ENCODE measurements at places on chromosomes 6 and 20. TPM values are rescaled to one million over a fixed set of nuclear protein-coding genes. Genes with fewer than 3 reads are reported as not detected.

Gene CST4
- not detected for total RNA-seq

DNA sequence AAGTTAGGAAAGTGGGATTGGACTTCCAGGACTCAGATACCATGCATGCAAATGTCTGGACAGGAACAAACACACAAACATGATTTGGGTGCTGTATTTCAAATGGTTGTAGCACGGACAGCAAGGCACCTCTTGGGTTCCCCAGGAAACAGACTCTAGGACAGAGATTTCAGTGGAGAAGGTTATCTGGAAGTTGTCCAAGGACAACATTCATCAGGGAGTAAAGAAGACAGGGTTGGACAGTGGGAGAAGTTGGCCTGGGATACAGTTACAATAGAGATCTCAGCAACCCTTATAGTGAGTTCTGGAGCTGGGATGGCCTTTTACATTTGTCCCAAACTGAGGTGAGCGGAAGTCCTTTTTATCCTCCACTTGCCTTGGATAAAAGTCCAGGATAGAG lies 19.8 kb upstream of the TINAG start:
- no peak for DNase-seq

DNA sequence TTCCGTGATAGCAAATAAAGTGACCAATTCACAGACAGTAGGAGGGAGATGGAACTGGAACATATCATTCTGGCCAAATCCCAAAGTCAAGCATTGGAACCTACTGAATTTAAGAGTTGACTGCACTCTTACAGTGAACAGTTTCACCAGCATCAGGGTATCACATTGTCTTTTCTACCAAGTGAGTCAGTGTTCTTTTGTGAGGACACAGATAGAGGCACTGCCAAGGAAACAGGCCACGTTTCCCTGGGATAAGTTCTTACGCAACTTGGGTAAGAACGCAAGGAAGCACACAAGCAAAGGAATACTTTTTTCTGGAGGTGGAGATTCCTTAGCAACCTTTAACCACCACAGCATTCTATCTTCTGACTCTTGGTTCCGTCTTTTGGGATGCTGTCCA lies 28.6 kb upstream of the ENPP5 start:
- DNase-seq, result no peak

Gene OR2B6
- not detected for total RNA-seq

DNA sequence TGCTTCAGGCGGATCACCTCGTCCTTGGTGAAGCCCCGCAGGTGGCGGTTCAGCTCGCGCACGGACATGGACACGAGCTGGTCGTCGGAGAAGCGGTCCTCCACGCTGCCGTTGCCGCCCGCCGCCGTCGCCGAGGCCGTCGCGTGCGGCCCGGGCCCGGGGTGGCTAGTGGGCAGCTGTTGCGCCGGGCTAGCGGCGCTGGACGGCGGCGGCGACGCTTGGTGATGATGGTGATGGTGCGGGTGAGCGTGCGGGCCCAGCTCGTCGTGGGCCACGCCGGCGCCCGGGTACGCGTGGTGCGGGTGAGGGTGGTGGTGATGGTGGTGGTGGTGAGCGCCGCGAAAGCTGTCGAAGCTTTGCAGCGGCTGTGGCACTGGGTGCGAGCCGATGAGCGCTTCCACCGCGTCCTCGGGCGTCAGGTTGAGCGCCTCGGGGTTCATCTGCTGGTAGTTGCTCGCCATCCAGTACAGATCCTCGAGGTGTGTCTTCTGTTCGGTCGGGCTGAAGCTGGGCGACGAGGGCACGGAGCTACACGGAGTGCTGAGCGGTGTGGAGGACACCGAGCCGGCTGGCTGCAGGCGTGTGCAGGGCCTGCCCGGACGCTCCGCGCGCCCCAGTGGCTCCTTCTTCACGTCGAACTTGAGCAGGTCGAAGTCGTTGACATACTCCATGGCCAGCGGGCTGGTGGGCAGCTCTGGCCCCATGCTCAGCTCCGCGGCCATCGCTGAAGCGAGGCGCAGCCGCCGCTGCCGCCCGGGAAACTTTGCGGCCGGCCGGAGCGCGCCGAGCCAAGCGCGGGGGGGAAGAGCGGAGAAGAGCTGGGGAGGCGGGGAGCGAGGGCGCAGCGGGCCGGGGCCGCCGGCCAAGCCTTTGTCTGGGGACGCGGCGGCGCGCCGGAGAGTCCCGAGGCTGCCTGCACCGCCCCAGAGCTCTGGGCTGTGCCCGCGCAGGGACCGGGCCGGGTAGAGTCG lies 622 bp downstream of the MAFB start:
- no peak for DNase-seq
